ENCODE measurements at places on chromosomes 5 and 9.

DNA sequence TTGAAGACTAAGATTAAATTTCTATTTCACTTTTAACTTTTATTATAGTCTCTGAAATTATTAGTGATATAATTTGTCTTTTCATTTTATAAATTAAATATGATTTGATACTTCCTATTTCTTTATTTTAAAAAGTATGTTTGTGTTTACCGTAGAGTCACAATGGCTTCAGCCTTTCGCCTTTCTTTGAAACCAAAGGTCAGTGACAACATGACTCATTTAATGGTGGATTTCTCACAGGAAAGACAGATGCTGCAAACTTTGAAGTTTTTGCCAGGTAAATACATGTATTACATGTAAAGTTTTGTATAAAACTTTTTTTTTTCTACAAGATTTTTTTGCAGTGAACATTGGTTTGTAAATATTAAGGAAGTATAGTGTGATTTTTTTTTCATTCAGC is 36.4 kb downstream of the FSD1L start:
- DNase-seq = no peak

DNA sequence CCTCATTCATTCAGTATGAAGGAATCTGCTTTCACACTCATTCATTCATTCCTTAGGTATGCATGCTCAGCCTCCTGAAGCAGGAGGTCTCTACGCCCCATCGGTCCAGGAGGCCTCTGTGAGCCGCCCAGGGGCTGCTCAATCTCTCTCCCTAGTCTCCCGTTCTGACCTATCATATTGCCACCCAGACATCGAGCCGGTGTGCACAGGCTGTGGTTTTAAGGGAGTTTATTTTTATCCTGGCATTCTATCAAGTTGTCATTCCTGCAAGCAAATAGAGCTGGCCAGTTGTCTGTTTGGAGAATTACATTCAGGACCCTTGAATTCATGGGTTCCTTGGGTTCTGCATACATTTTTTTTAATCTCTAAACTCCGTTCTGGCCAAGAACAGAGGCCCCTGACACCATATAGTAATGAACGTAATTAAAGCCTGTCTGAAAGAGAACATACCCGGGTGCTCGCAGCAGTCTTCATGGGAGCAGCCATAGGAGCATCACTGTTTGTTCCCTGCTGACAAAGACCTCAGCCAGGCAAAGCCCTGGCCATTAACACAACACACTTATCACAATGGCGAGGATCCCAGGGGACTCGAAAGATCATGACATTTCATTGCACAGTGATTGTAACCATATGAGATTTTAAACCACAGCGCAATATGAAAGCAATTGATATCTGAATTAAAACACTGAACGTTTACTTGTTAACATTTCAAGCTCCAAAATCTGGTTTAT is 80.9 kb downstream of the ADAMTS16 start:
- no peak for DNase-seq

DNA sequence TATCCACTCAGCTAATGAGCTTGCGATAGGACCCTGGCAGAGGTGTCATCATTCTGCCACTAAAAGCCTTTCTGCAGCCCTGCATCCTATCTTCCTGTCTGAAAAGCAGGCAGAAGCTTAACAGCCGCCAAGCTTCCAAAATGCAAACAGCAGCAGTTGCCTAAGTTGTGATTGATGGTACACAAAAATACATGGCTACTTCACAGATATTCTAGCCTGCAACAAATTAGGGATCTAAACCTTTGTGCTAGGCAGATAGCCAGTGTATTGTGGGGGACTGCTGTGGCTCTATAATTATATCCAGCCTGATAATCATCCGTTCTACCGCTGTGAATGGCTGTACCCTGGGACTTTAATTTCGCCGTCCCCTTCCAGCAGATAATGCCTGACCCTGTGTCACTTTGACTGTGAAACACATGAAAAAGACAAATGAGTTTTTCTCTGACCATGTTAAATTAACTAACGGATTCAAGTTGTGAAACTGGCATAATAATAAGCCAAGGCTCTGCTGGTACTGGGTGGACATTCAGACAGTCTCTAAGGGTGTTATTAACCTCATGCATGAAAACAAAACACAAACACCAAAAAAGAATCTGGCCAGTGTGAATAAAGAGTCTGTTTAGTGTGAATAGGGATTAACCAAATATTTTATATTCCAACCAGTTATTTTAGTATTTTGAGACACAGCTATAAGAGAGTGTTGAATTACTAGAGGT is 45.9 kb downstream of the SEMA6A start:
- DNase-seq = no peak

- no peak for DNase-seq
These were observed 7.3 kb upstream of the IL4 start for GRCh38 chr5:132666310-132667123.

- DNase-seq = no peak
These were observed 75.0 kb upstream of the TNC start for GRCh38 chr9:115192835-115193525.

DNA sequence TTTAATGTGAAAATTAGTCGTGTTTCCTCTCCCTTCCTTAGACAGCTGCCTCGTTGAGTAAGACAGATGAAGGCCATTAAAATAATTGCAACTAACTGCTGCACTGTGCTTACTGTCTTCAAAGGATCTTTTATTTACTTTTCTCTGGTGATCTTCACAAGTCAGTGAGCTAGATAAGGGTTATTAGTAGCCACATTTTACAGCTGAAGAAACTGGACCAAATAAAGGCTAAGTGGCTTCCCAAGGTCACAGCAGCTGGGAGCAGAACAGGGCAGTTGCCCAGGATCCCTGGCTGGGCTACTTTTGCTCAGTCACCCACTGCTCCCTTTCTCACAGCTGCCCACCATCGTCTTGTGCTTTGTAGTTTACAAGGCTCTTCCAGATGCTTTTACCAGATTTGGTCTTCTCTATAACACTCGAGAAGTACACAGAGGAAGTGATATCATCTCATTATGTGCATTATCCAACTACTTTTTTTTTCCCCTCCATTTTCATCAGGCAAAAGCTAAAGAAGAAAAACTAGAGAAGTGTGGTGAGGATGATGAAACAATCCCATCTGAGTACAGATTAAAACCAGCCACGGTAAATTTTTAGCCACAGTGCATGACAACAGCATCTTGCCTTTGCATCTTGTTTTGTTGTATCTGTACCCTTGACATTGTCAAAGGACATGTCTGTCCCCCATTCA is 61.8 kb downstream of the ERAP1 start:
- DNase-seq = no peak

- no peak for DNase-seq
These were observed 5.0 kb downstream of the SPRY4 start for GRCh38 chr5:142319560-142320429.

DNA sequence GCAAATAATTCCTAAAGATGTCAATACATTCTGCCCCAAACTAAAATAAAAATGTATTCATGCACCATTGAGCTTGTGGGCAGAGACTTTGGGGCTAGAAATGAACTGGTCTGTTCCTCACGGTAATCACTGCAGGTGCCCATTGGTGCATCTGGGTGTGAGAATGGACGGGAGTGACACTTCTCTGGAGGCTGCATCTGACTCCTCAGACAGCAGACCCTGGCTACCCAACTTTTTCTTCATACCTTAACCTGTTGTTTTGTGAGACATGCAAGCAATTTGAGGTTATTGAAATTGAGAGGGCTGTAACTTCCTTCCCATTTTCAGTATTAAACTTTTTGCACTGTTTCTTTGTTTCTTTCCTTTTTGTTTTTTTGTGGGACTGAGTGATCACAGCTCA is 333.4 kb downstream of the ICE1 start:
- no peak for DNase-seq

DNA sequence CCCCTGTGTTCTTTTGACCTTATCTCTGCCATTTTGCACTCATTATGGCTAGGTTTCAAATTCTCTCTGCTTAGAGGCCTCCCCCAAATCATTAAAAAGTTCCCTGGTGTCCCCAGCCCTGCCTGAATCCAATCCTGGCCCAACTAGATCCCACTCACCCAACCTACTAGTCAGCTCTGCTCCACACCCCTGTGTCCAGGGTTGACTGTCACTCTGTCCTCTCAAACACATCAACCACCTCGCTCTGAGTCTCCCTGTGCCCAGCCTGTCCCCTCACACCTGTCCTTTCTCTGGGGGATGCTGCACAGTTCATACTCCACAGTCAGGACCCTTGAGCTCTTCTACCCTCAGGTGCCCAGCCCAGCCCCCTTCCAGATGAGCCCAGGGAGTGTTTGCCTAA is 154.2 kb upstream of the SV2C start:
- DNase-seq = no peak

DNA sequence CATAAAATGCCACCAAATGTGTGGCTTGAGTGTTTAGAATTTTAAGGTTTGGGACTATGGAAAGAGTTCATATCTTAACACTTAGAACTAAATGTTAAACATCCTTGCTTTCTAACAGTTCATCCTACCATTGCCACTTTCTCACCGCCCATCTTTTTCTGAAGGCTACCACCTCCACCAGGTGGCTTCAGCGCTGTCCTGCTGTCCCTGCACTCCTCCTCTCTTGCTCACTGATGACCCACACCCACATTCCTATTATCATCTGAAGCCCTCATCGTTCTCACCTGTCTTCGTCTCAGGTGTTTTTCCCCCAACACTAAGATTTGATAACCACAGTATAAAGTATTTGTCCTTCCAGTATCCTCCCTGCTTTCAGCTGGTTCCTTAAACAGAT is 7.4 kb downstream of the MEGF10 start:
- no peak for DNase-seq

GRCh38 chr5:136620016-136620419 is 254.7 kb upstream of the TRPC7 start:
- DNase-seq = no peak

GRCh38 chr5:95841914-95842812 is 19.6 kb upstream of the GLRX start:
- DNase-seq = no peak

- no peak for DNase-seq
These were observed 33.8 kb upstream of the DTWD2 start for GRCh38 chr5:119022017-119022745.

GRCh38 chr5:96275051-96275450 is 158.0 kb downstream of the PCSK1 start:
- no peak for DNase-seq

DNA sequence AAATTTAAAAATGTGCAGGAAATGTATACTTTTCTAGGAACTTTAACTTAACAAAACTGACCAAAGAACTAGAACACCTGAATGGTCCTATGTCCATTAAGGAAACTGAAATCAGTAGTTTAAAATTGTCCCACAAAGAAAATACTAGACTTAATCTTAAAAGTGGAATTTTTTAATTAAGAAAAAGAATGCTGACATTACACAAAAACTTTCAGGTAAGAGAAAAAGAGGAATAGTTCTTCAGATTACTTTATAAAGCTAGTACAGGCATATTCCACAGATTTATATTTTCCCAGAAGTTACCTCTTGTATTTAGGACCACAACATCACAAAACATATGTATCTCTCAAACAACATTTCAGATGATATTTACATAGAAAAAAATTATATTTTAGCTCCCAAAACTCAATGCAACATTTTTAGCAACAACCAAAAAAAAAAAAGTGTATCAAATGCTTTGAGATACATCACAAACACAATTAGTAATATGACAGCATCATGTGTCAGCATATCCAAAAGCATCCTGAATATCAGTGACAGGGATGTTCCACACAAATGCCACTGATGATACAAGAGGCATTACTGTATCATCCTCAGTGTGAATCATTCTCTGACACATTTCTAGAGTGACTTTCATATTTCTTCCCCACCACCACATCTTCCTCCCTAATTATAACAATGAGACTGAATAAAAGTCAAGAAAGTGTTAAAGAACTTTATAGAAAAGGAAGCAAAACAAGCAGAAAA is 264.0 kb downstream of the EPB41L4A start:
- DNase-seq = no peak

- DNase-seq = peak; percentile 26
These were observed 4.0 kb upstream of the RANBP3L start for GRCh38 chr5:36305571-36306326.

DNA sequence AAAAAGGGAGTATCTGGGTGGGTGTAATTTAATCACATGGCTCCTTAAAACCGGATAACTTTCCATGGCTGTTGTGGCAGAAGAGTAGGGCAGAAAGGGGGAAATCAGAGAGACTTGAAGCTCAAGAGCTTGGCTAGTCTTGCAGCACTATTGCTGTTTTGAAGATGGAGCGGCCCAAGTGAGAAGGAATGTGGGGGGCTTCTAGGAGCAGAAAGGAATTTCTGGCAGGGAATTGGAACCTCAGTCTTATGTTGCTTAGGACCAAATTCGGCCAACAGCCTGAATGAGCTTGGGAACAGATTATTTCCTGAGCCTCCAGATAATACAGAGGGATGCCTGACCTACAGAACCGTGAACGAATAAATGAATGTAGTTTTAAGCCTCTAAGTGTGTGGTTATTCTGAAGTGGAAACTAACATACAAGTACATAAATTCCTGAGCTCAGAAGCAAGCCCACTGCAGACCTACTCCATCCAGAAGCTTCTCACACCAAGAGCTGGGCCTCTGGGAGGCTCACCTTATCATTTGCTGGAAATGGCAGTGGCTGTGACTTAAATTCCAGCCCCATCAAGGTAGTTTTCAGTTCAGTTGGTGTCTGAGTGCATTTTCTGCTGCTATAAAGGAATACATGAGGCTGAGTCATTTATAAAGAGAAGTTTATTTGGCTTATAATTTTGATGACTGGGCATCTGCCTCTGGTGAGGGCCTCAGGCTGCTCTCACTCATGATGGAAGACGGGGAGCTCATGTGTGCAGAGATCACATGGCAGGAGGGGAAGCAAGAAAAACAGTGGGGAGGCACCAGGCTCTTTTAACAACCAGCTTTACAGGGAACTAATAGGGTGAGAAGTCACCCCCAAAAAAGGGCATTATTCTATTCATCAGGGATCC is 15.3 kb upstream of the TMEM174 start:
- DNase-seq = no peak

- no peak for DNase-seq
These were observed 28.1 kb downstream of the IL33 start for GRCh38 chr9:6243746-6244145.

- DNase-seq = no peak
These were observed 106.2 kb downstream of the SYK start for GRCh38 chr9:90907790-90908189.

DNA sequence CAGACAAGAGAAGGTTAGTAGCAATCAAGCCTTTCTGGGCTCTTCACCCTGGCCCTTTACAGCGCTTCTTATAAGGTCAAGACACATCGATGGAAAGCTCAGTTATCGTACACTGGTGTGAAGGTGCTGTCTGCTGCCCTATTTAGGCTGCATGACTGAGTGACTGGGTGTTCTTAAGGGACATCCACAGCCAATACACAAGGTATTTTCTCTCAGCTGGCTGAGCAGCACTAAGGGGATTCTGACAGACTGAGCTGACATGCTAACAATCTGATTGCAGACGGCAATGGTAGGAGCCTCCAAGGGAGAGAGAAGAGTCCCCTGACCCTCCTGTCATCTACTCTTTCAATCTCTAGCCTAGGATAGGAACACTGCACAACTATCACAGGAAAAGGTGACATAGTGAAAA is 577.9 kb downstream of the ISL1 start:
- no peak for DNase-seq

DNA sequence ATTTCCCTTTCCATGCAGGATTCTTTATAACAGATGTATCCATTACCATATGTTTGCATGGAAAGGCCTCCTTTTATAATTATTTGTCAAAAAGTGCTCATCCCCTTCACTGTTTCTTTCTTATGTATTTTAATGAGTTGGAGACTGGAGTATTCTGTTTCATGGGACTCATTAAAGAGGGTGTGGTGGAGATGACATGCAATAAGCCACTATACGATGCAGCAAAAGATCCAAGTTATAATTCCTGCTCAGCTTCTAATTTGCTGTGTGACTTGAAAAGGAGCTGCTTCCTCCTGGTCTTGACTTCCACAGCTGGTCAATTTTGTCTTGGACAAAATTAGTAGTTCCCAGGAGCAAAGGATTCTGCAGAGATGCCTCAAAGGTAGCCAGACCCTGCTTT is 13.9 kb downstream of the SGCD start:
- no peak for DNase-seq
